ENCODE measurements at places on chromosomes 1 and 21.

DNA sequence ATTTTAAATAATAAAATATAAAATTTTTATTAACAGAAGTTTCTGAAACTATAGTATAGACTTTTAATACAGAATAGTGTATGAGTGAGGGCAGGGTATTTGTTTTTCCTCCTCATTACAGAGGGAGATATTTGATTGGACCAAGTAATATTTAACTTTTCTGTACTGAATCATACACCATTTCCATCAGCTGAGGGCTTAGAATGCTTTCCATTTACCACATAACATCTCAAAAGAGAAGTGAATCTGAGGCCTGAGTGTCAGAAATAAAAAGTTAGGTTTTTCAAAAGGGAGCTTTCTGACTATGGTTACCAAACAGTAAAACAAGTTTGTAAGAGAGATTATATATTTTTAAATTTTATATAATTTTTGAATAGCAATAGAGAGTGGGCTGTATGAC is 29.5 kb downstream of the TLCD4 start:
- DNase-seq: no peak

- DNase-seq: no peak
Observed at GRCh38 chr1:159829273-159829634, 2.6 kb downstream of the SLAMF8 start.

DNA sequence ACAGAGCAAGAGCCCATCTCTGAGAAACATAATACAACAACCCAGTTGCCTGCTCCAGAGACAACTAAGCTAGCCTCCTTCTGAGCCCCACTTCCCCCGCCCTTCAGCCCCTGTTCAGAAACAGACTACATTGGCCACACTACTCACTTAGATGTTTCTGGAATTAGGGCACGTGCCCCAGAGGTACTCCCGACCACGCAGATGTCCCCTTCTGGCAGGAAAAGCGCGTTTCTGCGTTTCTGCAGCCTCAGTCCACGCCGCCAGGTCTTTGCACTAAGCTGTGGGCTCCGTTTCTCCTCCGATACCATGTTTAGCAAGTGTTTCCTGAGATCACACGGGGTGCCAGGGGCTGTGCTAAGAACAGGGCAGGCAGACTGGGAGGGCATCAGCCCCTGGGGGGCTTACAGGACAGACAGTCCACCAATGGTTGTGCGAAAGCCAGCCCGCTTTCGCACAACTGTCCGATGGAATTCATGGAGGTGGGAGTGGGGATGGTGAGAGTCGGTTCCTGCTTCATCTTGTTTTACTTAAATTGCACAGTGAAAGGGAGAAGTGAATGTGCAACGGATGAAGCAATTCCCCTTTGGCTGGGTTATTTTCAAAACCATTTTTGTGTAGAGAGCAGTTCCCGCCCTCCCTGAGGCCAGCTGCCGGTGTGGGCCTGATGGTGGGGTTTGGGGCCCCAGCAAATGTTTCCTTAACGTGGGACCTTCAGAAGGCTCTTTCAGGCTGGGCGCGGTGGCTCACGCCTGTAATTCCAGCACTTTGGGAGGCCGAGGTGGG is 2.7 kb downstream of the PIK3CD start:
- no peak for DNase-seq

- DNase-seq: no peak
Observed at GRCh38 chr1:79839882-79840281, 833.4 kb upstream of the ADGRL4 start.

- peak; percentile 28 for DNase-seq
Observed at GRCh38 chr1:22841860-22842281, 130.8 kb downstream of the LACTBL1 start.

DNA sequence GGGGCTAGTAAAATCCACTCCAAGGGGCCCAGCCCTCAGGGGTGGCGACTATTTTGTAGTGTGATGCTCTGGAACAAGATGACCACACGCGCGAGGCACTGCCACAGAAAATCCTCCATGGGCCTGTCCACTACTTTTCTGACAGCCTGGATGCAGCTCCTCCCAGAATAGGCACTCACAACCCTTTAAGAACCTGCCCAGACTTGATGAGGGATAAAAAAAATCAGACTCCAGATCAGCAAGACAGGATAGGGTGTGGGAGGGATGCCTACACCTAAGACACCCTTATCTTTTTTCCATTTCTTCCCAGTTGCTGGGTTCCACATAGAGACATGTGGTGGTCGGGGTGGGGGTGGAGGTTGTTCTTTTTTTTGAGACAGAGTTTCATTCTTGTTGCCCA is 33.5 kb downstream of the PCAT6 start:
- no peak for DNase-seq

- DNase-seq: no peak
Observed at GRCh38 chr1:7104339-7104738, 319.1 kb downstream of the CAMTA1 start.

- peak; percentile 12 for DNase-seq
Observed at GRCh38 chr1:55478742-55479141, 263.6 kb upstream of the USP24 start.

GRCh38 chr1:53592521-53592982 is 133.4 kb downstream of the DMRTB1 start:
- DNase-seq: no peak

DNA sequence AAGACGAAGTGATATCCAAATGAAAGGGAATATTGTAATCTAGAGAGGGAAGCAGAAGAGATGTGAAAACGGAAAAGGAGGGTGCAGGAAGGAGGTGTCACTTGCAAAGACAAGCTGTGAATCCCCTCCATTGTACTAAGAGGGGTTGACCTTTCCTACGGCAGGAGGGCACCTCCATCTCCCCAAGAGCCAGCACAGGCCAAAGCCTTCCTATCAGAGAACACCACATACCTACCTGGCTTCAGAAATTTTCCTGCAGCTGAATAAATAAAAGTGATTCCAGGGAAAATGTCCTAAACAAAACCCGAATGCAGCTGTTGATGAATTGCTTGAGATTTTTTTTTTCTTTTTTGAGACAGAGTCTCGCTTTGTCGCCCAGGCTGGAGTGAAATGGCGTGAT is 14.3 kb downstream of the KANK4 start:
- no peak for DNase-seq

DNA sequence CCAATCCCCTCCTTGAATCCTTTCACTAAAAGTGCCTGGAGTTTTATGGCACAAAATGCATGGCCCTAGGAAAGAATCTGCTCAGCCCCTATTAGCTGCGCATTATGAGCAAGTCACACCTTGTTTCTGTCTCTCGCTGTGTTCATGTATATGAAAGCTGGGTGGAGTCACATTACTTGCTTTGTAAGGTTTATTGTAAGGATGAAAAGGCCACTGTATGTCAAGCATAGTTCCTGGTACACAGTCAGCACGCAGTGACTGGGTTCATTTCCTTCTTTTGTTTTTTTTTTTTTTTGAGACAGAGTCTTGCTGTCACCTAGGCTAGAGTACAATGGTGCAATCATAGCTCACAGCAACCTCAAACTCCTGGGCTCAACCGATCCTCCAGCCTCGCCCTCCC is 6.7 kb upstream of the SLC9A1 start:
- no peak for DNase-seq

DNA sequence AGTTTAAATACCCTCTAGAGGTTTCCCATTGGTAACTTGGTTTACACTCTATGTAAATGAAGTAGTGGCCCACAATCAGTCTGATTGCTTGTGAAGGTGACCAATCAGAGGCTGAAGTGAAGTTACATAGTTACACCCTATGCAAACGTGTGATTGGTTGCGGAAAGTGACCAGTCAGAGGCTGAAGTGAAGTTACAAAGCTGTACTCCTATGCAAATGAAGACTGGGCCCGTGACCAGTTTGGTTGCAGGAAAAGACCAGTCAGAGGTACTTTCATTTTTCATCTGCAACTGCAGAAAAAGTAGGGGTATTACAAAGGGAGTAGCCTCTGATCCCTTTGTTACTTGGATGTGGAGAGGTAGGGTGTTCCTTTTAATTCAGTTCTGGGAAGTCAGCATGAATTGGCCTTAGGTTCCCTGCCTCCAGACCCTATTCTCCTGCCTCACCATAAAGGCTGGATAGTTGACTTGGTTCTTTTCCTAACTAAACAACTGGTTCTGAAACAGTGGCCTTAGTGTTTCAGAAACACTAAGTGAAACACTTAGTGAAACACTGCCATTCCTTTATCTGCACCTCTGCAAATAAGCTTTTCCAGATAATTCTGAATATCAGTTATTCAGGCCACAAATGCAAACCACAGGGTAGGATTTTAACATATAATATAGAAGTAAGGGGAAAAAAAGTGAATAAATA is 39.3 kb downstream of the MAGI3 start:
- no peak for DNase-seq

- DNase-seq: no peak
Observed at GRCh38 chr21:35351434-35351833, 302.3 kb upstream of the RUNX1 start.

GRCh38 chr1:118304722-118305359 is 119.8 kb upstream of the SPAG17 start:
- no peak for DNase-seq

DNA sequence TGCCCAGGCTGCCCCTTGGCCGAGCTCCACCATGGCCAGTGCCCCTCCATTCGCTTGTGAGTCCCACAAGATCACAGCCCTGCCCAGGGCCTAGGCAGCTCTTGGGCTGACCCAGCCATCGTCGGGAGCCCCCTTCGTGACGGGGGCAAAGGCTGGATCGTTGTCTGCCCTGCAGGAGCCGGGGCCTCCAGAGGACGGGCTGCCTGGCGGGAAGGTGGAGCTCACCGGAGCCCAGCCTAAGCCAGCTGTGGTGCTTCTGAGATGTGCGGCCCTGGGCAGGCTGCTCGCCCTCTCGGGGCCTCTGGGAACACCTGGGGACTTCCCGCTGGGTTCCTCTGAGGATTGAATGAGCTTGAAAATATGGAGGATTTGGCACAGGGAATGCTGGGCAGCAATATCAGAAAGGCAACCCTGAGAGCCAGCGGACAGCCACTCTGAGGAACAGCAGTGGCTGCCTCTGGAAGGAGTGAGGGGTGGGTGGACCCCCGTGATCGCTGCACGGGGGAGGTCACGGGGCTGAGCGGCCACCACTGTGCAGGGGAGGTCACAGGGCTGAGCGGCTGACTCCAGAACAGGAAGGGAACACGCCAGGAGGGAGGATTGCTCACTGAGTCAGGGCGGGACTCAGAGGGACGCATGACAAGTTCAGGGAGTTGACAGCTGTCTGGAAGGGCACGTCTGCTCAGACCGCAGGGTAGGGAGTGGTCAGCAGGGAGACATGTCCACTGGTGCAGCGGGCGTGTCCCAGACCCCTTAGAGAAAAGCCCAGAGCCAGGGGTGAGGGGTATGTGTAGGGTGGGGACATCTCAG is 19.3 kb downstream of the TP73 start:
- no peak for DNase-seq

GRCh38 chr21:27796106-27796505 is 829.2 kb upstream of the ADAMTS5 start:
- no peak for DNase-seq

- DNase-seq: no peak
Observed at GRCh38 chr1:5911157-5911556, 81.1 kb downstream of the NPHP4 start.

DNA sequence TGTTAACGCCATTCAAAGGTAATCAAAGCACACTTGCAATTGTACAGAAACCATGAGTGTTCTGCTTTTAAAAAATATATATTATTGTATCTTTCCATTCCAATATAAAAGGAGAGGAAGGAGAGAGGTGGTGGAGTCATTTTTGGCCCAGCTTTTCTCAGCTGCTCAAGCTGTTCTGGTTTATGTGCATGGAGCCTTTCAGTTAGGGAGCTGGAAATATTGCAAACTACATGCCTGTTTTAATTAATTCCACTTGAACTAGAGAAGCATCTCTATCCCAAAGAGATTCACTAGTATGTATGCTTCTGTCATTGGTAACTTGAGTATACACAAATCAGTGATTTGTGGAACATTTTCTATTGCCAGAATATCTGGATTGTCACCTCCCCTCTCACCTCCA is 28.5 kb upstream of the C1orf105 start:
- no peak for DNase-seq

DNA sequence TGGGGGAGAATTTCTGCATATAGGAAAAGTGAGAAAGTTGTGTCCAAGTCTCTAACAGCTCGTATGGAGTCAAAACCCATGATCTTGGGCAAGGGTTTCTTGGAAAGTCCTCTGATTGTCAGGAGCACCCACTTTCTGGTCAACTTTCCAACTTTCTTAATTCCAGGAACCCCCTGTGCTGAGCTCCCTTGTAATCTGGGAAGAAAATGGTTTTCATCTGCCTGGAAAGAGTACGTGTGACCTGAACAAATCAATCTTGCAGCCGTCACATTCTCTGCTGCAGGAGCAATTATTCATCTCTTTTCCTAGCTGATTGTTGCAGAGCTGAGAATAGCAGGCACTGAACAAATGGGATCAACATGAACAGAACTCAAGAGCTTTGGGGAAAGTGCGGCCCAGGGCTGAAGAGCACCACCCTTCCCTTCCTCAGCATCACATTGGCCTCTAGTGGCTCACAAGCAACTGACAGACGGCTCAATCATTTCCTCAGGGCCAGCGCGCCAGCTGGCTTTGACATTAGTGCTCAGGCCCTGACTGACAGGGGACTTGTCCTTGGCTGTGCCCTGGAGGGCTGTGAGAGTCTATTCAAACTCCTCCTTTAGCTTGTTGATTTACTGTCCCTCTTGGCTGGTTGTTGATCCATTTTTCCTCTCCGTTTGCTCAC is 295.2 kb downstream of the HLX start:
- DNase-seq: no peak

DNA sequence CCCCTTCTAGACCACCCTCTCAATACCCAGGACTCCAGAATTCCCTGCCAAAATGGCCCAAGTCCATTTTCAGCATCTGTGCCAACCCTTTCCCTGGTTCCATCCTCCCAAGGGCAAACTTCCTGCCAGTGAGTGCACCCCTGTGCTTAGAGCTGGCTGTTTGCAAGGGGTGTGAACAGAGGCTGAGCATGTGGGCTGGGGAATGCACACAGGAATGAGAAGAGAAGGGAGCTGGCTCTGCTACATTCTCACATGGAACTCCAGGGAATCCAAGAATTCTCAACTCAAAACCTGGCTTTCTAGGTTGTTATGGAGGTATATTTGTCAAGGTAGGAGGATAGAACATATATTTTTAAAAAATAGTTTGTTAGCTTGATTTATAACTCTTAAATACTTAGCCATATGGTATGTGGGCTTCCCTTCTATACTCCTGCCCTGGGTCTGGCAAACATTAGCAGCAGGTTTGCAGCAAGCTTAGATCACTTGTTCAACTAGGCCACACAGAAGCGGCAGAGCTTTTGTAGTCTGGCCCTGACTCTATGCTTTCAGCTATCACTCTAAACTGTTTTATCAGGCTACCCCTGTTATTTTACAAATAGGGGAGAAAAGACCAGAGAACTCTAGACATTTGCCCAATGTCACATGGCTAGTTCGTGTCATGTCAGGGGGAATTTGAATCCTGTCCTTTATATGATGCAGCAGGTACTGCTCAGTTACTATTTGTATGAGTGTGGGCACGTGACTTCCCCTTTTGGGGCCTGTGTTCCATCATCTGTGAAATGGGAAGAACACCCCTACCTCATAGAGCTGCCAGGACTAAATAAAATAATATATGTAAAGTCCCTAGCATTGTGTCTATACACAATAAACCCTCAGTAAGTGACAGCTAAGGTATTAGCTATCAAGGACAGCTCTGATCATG is 8.1 kb upstream of the STMN1 start:
- peak; percentile 28 for DNase-seq

Measured in DMS 273 treated with DMSO at 0.1 percent for 48 hours (cell line).